ENCODE measurements at places on chromosomes 6 and 20.

DNA sequence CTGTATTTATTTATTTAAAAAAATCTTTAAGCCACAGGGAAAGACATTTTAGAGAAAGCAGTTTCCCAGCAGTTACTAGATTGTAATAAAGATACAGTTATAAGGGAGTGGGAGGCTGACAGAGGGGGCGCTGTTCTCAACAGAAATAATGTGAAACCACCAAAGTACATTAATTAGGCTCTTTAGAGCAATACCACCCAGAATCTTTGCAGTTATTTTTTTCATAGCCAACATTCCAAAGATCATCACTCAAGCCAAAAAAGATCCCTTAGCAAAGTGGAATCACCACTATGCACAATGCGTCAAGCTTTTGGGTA, 331.3 kb upstream of the DEFB112 start:
- DNase-seq = no peak

- no peak for DNase-seq
Observed at GRCh38 chr6:132247381-132248159, 153.7 kb downstream of the MOXD1 start.

DNA sequence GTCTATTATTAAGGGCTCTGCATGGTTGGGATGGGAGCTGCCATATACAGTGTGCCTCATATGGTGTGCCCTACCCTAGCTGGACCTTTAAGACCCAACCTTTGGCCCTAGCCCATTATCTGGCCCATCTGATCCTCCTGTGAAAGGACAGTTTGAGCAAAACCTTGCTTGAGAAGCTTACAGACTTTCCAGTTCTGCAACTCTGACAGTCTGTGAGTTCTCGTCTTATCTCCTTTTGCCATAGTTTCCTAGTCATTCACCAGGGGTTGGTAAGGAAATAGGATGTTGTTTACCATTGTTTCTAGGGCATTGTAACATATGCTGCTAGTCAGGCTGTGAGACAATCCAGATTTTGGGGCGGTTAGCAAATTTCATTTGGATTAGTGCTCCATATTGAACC, 17.2 kb downstream of the CTNNBL1 start:
- DNase-seq = no peak

DNA sequence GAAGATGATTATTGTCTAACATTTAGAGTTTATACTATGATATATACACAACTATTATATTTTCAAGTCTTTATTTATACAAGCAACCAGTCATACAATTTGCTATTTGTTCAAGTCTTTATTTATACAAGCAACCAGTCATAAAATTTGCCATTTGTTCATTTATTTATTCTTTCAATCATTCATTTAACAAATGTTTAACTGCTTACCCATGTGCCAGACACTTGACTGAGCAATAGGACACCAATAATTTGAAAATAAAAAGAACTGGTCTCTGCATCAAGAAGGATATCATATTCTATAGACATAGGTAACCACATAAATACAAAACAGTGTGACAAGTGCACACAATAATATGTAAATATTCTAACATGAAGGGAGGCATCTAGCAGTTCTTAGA, 20.3 kb downstream of the GRIK2 start:
- no peak for DNase-seq

DNA sequence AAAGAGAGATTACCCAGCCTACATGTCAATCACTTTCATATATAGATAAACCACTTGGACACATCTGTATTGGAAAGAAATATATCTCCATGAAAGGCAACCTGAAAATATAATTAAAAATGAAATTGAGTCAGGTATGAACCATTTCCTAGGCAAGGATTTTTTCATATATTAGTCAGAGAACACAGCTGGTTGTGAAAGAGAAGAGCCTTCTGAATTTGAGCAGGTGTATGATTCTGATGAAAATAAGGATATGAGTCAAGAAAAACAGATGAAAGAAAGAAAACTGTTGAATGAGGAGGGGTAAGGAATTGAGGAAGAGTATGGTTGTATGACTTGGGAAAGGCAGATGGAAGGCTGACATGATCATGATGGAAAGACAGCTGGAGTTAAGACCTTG, 441.1 kb downstream of the HAO1 start:
- no peak for DNase-seq

Data from activated T-cell treated with anti-CD3 and anti-CD28 coated beads, Interleukin-2, amount 50 U/mL, for 48 hours (primary cell).